ENCODE measurements at places on chromosomes 3 and 15.

DNA sequence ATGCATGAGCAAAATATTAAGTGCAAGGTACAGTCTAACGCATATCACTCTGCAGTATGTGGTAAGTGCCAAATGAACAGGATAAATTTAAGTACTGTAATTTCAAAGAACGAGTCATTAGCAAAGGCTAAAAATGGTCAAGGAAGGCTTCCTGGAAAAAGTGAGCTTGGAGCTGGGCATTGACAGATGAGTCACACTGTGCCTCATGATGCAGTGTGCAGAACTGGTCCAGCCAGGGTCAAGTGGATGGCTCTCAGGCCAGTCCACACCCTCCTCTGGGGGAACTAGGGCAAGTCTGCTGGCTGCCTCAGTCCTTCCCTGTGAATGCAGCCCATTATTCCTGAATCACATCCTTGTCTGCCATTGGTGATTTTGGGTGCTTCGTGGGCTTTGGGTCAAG is 76.3 kb downstream of the CACNA1D start:
- no peak for DNase-seq

DNA sequence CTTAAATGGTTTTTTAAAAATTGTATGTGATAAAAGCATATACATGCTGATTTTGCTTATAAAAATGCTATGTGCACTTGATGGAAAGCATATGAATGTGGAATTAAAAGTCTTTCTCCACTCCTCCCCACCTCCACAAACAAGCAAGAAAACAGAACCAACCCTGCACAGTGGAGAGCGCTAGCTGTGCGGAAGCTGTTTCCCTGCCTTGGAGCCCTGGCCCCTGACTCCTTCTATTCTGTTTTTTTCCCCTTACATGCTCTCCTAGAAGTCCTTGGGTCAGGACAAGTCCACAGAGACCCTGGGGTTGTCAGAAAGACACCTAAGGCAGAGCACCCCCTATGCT is 64.2 kb downstream of the BOC start:
- DNase-seq, result no peak

GRCh38 chr3:85835857-85836440 is 877.2 kb downstream of the CADM2 start:
- no peak for DNase-seq

DNA sequence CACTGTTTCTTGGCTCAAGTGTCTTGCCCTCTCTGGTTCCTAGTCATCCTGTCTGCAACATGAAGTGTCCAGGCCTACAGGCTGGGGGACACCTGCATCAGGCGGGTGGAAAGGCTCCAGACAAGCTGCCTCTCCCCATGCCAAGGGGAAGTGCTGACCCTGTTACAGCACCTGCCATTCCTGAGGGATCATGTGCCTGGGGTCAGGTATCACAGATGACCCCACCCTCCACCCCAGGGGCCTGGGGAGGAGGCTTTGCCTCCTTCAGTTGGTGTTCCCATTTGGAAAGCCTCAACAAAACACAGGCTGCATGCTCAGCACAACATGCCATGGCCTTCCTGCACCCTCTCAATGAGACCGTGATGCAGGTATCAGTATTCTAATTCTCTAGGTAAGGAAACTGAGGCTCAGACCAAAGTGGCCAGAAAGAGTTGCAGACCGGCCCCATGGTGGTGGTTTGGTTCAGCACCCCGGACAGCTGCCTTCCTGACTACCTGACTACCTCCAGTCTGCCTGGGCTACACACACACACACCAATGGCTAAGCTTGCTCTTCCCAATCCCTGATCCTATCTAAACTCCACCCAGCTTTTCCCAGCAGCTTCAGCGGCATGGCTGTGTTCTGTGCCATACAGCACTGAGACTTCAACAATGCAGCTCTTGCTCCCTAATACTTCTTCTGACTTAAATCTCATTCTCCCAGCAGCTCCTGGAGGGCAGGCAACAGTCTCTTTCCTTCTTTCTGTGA is 69.7 kb upstream of the LINGO1 start:
- DNase-seq, result no peak

GRCh38 chr3:39434574-39434973 is 28.1 kb downstream of the RPSA start:
- DNase-seq, result no peak

- no peak for DNase-seq
These were observed 66.3 kb downstream of the RLBP1 start for GRCh38 chr15:89155122-89155521.

GRCh38 chr3:139127101-139127500 is 82.4 kb upstream of the PRR23C start:
- no peak for DNase-seq

DNA sequence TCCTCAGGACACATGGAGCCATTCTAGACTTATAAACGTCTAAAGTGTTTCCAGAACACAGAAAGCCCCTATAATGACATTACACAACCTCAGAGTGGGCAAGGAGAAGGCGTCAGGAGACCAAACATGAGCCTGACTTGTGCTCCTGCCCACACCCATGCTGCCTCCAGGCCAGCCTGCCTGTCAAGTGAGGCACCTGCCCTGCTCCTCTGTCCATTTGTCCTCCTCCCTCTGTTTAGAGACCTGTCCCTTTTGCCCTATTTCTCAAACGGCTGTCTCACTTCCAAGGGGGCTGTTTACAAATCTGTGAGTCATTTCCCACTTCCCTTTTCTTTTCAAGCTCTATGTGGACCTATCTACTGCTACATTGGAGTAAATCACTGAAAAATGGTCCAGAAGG is 21.0 kb downstream of the ZDHHC3 start:
- no peak for DNase-seq

DNA sequence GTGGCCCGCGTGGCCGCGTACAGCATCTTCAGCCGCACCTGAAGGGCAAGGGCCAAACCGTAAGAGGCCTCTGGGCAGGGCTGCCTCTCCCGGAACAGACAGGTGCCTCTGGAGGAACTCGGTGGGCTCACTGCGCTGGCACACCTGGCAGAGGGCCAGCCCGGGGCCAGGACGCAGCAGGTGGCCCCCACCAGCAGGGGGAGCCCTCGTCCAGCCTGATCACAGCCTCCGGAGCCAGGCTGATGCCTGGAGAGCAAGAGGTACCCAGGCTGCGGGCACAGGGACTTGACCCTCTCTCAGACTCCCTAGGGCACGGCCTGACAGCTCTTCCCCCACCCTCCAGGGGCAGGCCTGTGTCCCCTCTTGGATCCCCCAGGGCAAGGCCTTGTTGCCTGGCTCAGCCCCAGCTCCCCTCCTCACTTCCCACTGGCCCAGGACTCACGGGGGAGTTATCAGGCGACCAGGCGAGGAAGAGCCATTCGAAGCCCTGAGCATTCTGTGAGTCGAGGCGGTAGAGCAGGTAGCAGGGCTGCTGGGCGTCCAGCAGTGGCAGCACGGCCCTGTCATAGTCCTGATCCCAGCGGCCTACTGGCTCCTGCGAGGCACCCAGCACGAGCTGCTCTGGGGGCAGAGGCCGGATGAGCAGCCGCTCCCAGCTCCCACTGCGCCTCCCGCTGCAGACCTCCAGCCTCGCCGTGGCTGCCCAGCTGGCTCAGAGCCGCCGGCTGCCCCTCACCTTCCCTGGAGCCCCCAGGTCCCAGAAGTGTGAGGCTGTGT is 6.2 kb upstream of the TLR9 start:
- peak; percentile 85 for DNase-seq

DNA sequence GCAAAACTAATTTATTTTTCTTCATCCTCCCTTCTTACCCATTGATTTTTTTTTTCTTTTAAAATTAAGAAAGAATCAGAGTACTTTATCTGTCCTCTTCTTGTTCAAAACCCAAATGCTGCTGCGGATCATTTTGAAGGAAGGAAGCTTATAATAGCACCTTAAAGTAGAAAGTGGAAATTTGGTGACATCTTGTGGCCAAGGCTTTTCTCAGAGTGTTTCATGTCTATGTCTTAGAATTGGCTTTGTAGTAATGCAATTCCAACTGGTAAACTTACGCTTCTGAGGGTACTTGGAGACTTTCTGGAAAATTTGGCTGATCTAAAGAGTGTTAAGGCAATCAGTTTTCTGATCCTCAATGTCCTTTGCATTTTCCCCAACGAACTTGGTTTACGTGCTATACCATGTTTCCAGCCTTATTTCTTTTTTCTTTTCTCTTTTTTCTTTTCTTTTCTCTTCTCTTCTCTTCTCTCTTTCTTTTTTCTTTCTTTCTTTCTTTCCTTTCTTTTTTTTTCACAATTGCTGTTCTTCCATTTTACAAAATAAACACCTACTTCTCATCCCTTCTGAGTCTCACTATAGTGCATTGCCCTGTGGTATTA is 30.7 kb downstream of the C3orf38 start:
- DNase-seq, result no peak

DNA sequence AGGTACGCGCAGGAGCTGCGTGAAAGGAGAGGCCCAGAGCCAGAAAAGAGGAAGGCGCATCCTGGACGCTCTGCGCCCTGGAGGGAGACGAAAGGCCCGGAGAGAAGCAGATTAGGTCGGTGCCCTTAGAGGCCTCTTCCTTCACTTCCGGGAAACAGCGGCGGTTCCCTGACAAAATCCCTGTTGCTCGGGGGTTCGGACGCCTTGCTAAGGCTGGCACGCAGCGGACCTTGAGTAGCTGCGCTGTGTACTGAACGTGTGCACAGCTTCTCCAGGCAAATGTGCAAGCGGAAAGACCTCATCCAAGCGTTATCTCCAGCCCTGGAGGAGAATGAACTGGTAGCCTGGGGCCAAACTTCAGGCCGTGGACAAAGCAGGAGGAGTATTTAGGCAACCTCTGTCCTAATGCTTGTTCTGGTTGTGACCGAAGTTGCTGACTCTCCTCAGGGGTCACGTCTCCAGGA is 3.0 kb upstream of the SOX14 start:
- no peak for DNase-seq

- DNase-seq, result no peak
These were observed 311.5 kb downstream of the NLGN1 start for GRCh38 chr3:173709026-173709425.

GRCh38 chr3:185508335-185508991 is 9.6 kb upstream of the TMEM41A start:
- no peak for DNase-seq

DNA sequence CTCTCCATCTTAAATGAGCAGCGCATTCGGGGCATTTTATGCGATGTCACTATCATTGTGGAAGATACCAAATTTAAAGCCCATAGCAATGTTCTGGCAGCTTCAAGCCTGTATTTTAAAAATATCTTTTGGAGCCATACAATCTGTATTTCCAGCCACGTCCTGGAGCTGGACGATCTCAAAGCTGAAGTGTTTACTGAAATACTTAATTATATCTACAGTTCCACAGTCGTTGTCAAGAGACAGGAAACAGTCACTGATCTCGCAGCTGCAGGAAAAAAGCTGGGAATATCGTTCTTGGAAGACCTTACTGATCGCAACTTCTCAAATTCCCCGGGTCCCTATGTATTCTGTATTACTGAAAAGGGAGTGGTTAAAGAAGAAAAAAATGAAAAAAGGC is 44.4 kb upstream of the RASA2 start:
- no peak for DNase-seq

- no peak for DNase-seq
These were observed 2.7 kb downstream of the ABHD14A start for GRCh38 chr3:51977446-51978142.

DNA sequence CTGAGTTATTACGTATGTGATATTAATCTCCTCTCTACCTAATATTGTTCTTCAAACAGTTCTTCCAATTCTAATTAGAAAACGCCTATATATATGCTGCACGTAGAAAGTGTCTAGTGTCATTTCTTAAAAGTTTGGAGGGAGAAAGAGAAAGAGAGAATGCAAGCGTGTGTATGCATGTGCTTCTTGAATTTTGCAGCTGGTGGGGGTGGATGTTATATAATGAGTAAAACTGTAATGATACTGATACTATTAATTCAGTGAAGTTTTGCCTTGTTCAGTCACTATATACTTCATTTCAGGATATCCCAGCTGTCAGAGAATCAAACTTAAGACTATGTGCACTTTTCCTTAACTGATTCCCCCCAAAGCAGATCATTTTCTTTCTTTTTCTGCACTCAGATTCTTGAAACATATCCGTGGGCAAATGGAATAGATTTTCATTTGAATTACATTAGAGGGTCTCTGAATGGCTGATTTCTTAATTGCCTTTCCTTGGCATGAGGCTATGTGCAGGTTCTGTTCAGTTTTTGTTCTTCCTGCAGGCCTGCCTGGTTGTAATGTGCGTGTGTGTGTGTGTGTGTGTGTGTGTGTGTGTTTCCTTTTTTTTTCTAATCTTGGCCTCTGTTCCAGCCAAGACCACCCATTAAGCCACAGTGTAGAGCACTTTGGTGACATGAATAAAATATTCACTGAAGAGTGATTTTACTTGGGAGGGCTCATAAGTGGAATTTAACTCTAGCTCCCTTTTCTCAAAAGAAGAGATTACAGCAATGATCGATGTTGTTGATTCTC is 617.5 kb downstream of the RBMS3 start:
- no peak for DNase-seq

DNA sequence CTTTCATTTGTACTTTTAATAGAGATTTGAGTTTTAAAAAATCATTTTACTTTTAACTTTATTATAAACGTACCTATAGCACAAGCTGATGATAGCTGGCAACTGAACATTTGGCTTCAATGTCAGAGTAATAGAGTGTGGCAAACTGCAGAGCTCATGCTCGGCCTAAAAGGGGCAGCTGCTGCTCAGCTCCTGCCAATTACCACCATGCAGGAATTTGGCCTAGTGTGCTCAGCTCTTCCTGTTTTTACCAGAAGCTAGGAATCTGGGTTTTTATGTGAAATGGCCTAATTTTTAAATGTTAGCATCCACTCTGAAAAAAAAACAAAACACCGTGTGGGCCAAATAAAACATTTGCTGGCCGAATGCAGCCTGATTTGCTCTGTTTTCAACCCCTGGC is 1.8 kb downstream of the IFT122 start:
- DNase-seq, result no peak

DNA sequence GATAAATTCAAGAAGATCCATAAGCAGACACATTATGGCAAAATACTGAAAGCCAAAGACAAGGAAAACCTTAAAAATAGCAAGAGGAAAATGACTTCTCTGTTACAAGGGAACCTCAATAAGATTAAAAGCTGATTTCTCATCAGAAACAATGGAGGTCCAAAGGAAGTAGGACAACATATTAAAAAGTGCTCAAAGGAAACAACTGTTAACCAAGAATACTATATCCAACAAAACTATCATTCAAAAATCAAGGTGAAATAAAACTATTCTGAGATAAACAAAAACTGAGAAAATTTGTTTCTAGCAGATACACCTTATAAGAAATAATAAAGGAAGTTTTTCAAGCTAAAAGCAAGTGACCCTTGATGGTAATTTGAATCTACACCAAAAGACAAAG is 314.7 kb upstream of the ROPN1 start:
- no peak for DNase-seq
